ENCODE measurements at places on chromosomes 7 and 10.

DNA sequence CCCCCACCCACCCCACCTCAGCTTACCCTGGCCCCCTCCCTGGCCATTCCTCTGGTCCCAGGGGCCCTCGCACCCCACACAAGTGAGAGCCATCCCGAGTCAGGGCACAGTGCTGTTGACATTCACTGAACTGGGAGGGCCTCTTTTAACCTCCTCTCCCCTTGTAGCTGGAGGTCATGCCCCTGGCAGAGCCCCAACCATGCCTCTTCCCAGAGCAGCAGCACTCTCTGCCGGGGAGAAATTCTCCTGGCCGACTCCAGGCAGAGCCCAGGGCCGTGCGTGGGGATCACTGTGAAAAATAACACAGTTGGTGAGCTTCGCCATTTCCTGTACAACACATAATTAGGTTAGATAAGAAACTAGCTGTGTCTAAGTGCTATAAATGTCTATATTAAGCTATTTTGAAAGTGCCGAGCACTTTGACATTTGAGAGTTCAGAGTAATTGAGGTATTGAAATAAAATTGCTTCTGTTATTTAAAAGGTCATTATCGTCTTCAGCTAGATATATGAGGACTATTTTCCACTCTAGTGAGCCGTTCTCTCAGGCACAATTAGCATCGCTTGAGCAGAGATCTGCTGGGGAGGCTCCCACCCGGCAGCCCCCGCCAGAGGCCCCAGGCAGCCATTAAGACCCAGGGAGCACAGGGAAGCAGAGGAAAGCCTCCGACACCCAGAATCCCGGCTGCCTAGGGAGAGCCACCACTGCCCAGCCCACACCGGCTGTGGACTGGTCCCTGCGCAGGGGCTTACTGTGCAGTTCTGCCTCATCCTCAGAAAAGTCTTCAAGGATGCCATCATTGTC is 62.4 kb upstream of the LRRC18 start:
- no peak for DNase-seq

DNA sequence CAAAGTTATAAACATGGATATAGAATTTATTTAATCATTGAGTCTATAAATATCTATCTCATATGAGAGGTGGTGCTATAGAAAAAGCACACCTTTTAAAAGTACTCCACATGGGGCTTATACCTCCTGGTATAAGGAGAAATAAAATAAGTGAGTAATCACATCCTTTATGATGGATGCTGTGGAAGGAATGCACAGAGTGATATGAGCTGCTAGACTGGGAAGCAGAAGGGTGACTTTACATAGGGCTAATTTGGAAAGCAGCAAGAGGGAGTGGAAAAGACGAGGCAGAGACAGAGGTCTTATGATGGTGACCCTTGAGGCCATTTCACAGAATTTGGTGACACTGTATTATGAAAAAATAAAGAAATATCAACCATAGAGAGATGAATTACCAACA is 59.4 kb upstream of the AHR start:
- peak; percentile 14 for DNase-seq

DNA sequence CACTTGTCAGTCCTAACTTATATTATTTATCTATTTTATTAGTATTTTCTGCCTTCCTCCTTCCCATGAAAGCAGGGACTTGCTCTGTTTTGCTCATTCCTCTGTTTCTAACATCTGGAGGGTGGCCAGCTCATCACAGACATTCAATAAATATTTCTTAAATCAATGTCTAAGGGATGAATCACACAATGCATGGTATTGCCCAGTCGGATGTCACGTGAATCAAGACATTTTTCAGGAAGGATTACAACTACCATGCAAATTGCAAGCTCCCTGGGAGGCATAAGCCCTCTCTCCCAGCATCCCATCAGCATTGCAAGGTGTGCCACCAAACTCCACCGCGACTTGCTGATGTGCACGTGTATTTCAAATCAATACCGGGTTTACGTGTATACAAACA is 146.6 kb upstream of the RNF32 start:
- DNase-seq: no peak

DNA sequence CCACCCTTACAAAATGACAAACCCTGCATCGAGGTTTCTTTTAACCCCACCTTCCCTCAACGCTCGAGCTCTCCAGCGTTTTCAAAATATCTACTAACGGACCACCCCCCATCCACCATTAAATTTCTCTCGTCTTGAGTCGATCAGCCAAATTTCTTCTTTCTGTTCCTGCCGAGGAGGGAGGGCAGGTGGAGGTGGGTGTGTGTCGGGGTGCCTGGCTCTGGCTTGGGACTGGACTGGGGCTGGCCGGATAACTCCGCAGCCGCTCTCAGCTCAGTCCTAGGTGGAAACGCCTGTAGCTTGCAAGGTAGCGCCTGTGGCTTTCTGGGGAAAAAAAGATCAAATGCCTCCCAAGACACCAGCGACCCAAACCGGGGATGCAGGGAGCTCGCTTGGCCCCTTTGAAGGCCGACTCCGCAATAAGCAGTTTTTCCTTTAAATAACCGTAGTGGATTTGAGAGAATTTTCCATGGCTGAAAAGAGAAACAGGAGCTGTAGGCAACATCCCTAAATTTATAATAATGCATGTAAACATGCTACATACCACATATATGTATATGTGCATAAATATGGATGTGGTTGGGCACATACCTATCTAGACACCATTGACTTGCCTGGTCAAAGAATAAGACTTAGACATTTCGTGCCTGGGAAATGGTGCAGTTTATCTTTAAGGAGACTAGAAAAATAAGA is 1.9 kb upstream of the TMEM178B start:
- no peak for DNase-seq

GRCh38 chr7:36686499-36686898 is 37.8 kb downstream of the AOAH start:
- peak; percentile 85 for DNase-seq

GRCh38 chr10:77081481-77081891 is 556.1 kb downstream of the KCNMA1 start:
- no peak for DNase-seq

GRCh38 chr10:101485681-101486554 is 102.1 kb downstream of the POLL start:
- no peak for DNase-seq

- no peak for DNase-seq
Observed at GRCh38 chr10:123139521-123140163, 3.9 kb downstream of the HMX3 start.

- no peak for DNase-seq
Observed at GRCh38 chr7:50335230-50335794, 30.8 kb downstream of the IKZF1 start.

- DNase-seq: peak; percentile 89
Observed at GRCh38 chr7:44386139-44386913, 60.9 kb upstream of the CAMK2B start.

DNA sequence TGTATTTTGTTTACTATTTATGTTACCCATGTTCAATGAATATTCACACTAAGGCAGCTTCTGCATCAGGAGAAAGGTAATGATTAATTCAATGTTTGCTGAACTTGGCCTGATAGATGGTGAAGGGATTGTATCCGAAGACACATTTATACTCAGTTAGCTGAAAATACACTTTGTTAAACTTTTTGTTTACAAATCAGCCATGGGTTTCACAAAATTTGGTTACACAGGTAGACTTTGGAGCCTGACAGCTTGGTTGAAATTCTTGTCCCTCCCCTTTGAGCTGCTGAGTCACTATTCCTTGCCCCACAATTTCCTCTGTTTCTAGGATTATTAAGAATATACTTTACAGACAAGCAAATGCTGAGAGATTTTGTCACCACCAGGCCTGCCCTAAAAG is 162.6 kb downstream of the PPP1R3A start:
- DNase-seq: no peak

DNA sequence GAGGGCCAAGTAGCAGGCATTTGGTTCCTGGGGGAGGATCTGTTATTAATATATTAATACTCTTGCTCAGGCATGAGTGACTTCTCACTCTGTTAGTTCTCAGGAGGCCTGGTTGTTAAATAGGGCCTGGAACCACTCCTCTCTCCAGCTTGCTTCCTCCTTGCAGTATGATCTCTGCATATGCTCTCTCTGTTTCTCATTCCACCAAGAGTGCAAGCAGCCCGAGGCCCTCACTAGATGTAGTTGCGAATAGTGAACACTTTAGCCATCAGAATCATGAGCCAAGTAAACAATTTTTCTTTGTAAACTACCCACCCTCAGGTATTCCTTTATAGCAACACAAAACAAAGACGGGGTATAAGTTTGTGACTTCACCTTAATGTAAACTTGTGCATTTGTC is 784.3 kb downstream of the DNAJB9 start:
- no peak for DNase-seq

DNA sequence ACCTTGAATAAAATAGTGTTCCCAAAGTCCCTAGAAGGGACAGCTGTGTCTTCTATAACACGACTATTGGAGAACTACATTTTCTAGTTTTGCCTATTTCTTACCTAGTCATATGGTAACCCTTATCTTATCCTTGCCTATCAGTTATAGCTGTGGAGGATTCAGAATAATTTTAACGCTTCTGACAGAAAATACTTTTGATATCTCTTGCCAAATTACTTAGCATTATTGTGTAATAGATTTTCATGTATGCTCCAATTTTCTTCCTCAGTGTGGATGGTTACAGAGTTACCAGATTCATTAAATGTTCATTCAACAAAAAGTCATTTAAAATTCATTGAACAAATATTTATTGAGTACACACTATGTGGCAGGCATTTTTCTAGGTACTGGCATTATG is 34.6 kb upstream of the LSM8 start:
- no peak for DNase-seq

- DNase-seq: no peak
Observed at GRCh38 chr10:72026278-72027111, 61.9 kb downstream of the SPOCK2 start.

DNA sequence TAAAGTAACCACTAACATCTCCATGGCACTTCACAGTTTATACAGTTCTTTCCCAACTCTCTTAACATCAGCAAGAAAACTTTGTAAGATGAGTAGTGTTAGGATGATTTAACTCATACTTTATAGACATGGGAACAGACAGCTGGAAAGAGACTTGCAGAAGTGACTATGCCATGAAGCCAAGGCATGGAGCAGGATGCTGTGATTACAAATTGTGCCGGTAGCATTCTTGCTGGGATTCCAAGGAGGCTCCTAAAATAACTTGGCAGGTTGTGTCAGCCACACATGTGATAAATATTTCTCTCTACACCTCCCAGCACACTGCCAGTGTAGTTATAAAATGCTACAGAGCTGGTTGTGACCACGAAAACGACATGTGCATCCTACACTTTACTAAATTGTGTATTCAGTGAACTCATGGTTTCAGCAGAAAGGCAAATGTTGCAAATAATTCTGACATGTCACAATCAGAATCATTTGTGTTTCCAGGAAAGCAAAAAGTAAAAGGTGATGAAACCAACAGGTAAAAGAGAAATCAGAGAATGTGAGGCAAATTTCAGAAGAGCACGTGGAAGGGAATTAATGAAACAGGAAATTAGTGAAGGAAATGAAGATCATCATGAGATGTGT is 5.6 kb upstream of the CYP3A4 start:
- DNase-seq: peak; percentile 39

GRCh38 chr7:22350466-22351328 is 6.3 kb downstream of the RAPGEF5 start:
- DNase-seq: no peak

GRCh38 chr7:32221056-32221455 is 150.8 kb upstream of the PDE1C start:
- no peak for DNase-seq

DNA sequence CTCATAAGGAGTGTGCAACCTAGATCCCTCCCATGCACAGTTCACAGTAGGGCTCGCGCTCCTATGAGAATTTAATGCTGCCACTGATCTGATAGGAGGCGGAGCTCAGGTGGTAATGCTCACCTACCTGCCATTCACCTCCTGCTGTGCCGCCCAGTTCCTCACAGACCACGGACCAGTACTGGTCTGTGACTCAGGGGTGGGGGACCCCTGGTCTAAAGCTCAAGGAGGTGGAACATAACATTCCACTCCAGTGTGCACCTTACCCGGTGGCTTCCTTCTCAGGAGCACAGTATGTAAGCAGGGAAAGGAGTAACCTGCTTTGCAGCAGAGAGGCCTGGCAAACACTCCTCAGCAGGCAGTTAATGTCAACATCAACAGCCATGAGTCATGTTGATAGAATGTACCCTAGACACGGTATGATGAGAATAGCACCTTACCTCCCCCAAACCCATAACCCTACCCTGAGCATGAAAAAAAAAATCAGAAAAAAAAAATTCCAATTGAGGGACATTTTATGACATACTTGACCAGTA is 273.5 kb downstream of the FGFR2 start:
- DNase-seq: peak; percentile 65

DNA sequence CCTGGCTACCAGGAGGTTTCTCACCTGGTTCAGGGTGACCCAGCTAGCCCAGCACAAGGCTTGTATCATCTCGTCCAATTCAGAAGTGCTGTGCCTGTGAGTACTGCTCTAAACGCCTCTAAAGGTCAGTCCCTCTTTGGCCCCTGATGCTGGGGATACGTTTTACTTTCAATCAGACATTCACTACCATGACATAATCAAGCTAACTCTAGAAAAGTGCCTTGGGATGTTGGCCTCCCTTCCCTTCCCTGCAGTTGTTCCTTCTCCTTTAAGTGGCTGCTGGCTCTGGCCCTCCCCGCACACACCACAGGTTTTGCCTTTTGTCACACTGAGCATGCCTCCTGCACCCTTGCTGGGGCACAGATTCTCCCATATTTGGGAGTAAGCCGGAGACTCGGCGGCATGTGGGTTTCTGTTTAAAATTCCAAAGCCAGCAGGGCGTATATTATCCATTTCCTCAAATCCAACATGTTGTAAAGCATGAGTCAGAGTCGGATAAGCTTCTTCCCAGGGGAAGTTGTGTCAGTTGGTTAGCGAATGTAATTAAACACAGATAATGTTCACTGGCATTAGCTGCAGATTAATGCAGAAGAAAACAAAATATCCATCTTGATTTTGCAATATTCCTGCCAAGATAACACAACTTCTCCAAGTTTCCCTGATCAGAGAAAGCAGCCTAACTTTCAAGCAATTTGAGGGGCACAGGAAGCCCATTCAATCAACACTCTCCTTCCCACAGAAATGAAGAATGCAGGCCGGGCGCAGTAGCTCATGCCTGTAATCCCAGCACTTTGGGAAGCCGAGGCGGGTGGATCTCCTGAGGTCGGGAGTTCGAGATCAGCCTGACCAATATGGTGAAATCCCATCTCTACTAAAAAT is 31.8 kb upstream of the VCL start:
- peak; percentile 99 for DNase-seq

- no peak for DNase-seq
Observed at GRCh38 chr10:25492680-25493079, 317.9 kb downstream of the GPR158 start.

GRCh38 chr7:91289633-91290254 is 25.5 kb downstream of the FZD1 start:
- peak; percentile 35 for DNase-seq
